ENCODE measurements at places on chromosomes 13 and 19. TPM values are rescaled to one million over a fixed set of nuclear protein-coding genes. Genes with fewer than 3 reads are reported as not detected.

- DNase-seq, result no peak
Observed at GRCh38 chr19:35895911-35896642, 4.3 kb downstream of the NFKBID start.

ZNF761 gene
- total RNA-seq, result 9.0 TPM

GRCh38 chr19:55831846-55832245 lies at the start of gene NLRP11:
Gene NLRP11, minus strand, starts transcription at chr19:55831999. Its CDS starts 13,825 bp downstream, at chr19:55818174.
- DNase-seq, result no peak

GRCh38 chr19:35673121-35673804 lies 6.9 kb downstream of the UPK1A start:
- DNase-seq, result peak; percentile 21

PGLYRP1 gene
- not detected for total RNA-seq

LRRC8E gene
- not detected for total RNA-seq

DNA sequence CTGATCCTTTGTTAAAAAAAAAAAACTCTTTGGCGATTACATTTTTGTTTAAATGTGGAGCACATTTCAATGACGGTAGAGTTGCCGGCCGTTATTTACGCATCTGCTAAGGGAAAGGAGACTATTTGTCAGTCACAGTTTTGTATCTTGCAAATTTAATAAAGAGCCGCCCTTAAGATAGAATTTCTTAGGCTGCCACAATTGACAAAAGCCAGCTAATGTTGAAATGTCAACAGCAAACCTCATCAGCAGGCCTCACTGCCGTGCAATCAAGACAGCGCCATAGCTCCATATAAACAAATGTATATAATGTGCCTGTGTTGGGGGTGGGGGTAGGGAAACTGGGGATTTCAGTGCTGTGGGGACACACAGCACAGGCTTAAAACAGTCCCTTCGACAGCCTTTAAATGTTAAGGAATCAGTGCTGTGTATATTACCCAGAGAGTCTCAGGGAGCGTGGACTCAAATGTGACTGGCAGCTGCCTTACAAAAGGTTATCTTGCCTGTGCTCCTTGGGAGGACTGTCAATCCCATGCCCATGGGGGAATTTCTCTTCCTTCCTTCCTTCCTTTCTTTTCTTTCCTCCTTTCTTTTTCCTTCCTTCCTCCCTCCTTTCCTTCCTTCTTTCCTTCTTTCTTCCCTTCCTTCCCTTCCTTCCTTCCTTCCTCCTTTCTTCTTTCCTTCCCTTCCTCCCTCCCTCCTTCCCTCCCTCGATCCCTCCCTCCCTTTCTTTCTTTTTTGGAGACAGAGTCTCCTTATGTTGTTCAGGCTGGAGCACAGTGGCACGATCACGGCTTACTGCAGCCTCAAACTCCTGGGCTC lies 108.0 kb downstream of the URI1 start:
- DNase-seq, result no peak

All from activated T-cell treated with anti-CD3 and anti-CD28 coated beads, Interleukin-2, amount 50 U/mL, for 4 hours (primary cell).